Right hindlimb (tissue), 1 donor: ENCODE measurements at places on chromosomes 7 and 10.

- DNase-seq: no peak
These were observed 11.7 kb downstream of the FBXW4 start for GRCh38 chr10:101683276-101683675.

GRCh38 chr10:8894148-8894547, 839.7 kb downstream of the GATA3 start:
- DNase-seq: no peak

DNA sequence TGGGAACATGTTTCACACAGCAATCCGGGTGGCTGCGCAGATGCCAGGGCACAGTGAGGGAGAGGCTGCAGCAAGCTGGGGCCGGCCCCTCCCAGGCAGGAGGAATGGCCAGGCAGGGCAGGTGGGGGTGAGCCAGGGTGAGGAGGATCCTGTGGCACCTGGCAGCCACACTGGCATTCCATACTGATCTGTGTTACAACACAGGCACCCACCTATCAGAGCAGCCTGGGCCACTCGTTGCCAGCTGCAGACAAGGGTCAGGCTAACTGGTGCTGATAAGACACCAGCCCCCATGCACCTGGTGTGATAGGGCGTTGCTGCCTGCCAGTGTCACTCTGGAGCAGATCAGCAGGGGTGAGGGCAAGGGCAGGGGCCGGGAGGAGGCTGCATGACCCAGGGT, 16.6 kb upstream of the RET start:
- DNase-seq: no peak

- DNase-seq: no peak
These were observed 87.4 kb upstream of the RHOBTB1 start for GRCh38 chr10:61031341-61031740.

- peak; percentile 86 for DNase-seq
These were observed at the start of gene CDK6 for GRCh38 chr7:92836489-92836999. Gene CDK6, minus strand, starts transcription at chr7:92836573. Its CDS starts 3,250 bp downstream, at chr7:92833323.

DNA sequence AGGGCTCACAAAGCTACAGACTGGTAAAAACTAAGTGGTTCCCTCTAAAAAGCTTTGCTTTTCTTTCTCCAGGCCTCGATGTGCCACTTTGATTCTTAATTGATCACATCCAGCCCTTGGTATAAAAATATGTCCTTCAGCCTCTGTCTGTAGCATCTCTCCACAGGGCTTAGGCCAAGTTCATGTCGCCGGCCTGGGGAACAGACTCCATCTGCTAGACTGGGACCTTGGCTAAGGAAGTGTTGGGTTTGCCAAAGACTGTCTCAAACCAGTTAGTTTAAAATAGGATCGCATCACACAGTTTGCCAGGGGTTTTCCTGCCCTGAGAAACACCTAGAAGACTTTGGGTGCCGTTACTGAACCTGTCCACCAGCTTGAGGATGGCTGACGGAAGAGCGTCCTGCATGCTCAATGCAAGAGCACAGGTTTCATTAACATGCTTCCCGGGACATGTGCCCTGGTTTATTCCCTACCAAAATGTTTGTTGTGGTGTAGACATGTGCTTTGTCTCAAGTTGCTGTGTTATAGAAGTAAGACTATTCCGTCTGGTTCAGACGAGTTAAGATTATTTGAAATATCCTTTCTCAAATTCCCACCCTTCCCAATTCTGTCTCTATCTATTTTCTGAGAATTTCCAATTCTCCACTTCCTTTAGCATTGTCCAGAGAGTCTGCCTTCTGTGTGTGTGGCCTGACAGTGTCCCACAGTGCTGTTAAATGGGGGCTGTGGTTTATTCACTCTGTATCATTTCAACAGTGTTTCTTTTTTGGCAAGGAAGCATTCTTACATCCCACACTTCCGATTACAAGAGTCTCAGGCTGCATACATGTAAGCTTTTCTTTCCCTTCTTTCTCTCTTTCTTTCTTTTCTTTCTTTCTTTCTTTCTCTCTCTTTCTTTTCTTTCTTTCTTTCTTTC, 334.7 kb downstream of the INHBA start:
- peak; percentile 31 for DNase-seq

DNA sequence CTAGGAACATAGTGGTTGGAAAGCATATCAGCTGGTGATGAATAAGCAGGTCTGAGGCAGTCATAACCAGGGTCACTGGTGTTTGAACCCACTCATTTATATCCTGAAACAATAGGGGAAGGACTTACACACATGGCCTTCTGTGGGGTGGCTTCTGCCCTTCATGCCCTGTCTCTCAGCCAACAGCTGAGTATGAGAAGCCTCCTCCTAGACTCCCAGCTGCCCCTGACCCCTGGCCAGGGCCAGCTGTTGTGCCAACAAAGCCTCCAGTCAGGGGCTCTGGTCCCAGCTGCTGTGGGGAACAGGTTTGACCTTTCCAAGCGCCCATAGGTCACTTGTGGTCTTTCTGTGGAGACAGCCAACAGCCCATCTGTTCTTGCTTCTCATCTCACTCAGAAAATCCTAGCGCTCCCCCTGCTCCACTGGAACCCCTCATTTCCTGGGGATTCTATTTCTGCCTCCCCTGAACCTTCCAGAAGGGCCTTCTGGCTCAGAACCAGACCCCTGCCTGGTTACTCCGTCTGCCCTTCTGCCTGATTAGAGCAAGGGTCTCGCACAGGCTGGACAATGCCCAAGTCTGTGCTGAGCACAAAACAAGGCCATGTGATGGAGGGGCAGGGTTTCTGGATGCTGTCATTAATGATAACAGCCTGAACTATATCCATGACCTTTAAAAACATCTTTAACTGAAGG, 9.7 kb upstream of the PURB start:
- DNase-seq: peak; percentile 79

DNA sequence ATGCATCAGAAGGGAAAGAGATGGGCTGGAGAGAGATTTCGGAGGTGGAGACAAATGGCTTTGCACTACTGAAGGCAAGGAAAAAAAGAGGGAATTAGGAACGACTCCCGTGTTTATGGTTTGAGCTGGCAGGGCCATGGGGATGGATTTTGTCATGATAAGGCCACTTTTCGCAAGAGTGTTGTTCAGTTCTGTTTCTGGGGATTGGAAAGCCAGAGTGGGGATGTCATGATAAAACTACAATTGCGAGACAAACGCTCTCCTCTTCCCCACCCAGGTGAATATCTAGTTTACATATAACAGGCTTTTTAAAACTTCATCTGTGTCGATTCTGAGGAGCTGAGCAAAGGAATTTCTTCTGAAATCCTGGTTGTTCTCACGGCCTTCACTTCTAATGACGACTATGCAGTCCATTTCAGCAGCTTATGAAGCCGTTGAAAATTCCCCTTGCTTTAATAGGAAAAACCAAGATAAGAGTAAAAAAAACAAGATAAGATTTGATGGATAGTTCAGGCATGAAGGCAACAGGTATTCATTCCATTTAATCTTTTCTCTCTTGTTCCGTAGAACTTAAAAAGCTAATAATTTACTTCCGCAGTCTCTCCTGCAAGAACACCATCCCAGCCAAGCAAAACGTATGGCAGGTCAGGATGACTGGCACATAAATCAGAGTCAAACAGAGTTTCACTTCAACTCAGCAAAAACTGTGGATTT, 245.6 kb upstream of the PITRM1 start:
- no peak for DNase-seq

DNA sequence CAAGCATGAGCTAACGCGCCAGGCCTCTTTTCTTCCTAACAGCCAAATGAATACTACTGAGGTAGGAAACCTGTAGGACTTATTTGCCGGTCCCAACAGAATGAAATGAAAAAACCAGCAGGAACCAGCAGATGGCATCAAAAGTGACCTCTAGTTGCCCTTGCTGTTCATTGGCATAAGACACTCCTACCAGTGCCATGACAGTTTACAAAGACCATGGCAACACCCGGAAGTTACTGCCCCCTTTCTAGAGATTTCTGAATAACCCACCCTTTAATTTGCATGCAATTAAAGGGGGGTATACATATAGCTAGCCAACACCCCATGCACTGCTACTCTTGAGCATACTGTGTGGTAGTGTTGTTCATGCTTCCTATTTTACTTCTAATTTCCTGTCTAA, 65.2 kb downstream of the ATE1 start:
- DNase-seq: no peak

GRCh38 chr7:114791771-114792170, 130.1 kb upstream of the MDFIC start:
- no peak for DNase-seq

DNA sequence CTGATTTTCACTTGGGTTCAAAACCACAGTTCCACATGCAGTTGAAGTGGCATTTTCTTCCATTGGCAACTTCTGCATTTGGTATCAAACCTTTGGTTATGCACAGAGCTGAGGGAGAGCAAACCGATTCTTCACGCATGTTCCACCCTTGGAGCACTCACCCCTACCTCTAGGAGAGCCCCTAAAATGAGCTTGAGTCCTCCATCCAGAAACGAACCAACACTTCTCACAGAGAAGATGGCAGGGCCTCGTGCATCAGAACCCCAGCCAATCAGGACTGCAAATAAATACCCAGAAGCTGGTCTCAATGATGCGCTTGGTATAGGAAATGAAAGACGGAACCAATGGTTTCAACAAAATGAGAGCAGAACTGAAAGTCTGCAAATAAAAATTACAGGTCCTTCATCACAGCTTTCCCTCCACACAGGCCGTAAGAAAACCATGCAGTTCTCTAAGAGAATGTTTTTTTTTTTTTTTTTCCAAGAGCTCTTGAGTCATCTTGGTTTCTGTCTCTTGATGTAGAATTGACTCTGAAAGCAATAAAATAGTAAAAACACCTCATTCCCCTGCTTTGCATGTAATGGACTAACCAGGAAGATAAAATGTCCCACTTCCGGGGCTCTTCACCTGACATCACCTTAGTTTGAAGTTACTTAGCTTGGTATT, 23.9 kb downstream of the KLF6 start:
- DNase-seq: no peak

DNA sequence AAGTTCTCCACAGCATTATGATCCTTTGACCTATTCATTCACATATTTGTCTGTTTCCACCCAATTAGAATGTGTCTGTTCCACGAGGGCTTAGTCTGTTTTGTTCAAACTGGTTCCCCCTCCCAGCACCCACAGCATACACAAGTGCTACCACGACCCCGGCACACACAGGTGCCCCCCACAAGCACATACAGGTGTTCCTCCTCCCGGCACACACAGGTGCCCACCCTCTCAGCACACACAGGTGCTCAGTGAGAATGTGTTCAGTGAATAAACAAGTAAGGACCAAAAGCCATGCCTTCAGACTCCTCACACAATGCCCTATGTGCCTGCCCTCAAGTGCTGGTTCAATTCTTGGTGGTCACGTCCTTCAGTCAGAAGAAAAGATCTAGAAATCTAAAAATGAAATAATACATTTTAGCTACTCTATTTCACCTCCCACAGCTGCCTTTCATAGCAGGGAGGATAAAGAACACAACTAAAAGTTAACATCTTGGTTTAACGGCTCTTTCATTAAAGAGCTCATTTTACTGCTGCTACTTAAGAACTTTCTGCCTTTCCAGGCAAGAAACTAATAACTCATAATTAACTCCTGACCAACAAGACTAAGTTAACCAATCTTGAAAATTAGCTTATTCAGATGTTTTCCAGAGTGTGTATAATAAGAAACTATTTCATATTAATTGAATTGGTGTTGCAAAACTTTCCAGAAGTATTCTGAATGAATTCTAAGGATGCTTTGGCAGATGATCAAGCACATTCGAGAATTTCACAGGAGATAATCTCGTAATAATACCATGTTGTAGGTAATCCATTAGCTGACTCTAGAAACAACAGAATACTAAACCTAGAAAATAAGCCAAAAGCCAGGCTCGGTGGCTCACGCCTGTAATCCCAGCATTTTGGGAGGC, 2.3 kb downstream of the DNMBP start:
- DNase-seq: no peak

GRCh38 chr7:157707983-157708918, 371.4 kb downstream of the DNAJB6 start:
- DNase-seq: peak; percentile 4

DNA sequence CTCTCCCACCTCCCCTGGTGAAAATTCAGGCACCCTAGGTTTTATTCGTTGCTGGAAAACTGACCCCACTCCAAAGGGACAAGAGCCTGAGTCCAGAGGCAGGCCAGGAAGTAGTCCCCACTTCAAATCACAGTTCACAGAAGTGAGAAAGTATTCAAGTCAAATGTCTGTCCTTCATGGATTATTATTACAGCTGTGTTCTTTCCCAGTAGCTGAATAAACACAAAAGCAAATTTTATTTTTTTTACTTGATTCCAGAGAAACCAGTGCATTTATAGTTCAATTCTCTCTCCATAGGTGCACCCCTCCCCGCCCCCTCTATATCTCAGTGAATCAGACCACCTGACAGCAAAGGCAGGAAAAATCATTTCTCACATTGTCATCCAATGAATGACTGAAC, 113.8 kb upstream of the COL1A2 start:
- DNase-seq: no peak

- no peak for DNase-seq
These were observed 55.7 kb upstream of the CREB5 start for GRCh38 chr7:28356619-28357018.

DNA sequence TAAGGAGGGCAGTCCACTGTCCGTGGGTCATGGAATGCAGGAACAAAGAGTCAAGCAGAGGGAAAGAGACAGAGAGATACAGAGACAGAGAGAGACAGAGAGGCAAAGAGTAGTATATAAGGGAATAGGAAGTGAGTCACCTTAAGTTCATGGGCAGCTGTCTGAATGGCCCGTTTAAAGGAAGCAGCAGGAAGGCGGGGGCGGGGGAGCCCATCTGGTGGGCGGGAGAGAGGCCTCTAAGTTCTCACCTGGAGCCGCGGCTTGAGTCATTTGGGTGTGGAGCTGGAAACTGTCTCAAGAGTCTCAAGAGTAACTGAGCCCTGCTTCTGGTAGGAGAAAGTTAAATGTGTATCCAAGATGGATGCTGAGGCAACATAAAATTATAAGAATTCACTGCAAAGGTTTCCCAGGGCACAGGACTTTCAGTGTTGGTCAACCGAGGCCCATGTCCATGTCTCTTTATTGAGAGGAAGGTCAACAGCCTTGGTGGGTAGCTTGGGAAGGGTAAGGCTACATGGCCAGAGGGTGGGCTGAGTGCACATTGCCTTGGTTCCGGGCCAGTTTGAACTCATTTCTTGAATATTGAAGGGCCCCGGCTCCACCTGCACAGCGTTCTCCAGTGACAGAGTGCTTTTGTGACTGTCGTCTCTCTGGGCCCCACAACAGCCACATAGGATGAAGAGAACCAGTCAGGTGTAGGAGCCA, 85.5 kb upstream of the CACUL1 start:
- no peak for DNase-seq

DNA sequence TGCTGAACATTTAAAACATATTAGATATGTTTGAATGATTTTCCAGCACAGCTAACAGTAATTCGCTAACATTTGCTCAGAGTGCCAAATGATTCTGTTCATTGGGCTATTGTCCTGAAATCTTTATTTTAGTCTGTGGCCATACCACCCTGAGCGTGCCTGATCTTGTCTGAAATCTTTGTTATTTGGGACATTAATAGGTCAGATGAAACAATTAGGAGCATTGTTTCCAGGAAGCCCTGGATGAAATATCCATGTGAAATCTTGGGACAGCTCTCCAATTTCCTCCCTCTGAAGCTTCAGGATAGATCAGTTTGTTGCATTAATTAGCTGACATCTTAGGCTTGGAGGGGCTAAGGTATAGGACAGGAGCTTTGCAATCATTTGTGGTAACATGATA, 512.0 kb downstream of the KIF20B start:
- DNase-seq: no peak
